ENCODE measurements at places on chromosomes 1 and 21. TPM values are rescaled to one million over a fixed set of nuclear protein-coding genes. Genes with fewer than 3 reads are reported as not detected.

FGR gene
- 3.0 TPM for total RNA-seq

TFF1 gene
- total RNA-seq = not detected

TNFRSF8 gene
- 0.14 TPM for total RNA-seq

NTMT2 gene
- not detected for total RNA-seq

GUCA2B gene
- total RNA-seq = not detected

APCS gene
- not detected for total RNA-seq

- no peaks in the 10 kb centered on the region for H3K27me3 ChIP-seq
- H3K4me1 ChIP-seq = no peaks in the 10 kb centered on the region
- no peak overlapping the region for H3K4me3 ChIP-seq
- no peaks in the 10 kb centered on the region for H3K36me3 ChIP-seq
These were observed 169.3 kb downstream of the ST6GALNAC5 start for GRCh38 chr1:77036560-77036959.

DNA sequence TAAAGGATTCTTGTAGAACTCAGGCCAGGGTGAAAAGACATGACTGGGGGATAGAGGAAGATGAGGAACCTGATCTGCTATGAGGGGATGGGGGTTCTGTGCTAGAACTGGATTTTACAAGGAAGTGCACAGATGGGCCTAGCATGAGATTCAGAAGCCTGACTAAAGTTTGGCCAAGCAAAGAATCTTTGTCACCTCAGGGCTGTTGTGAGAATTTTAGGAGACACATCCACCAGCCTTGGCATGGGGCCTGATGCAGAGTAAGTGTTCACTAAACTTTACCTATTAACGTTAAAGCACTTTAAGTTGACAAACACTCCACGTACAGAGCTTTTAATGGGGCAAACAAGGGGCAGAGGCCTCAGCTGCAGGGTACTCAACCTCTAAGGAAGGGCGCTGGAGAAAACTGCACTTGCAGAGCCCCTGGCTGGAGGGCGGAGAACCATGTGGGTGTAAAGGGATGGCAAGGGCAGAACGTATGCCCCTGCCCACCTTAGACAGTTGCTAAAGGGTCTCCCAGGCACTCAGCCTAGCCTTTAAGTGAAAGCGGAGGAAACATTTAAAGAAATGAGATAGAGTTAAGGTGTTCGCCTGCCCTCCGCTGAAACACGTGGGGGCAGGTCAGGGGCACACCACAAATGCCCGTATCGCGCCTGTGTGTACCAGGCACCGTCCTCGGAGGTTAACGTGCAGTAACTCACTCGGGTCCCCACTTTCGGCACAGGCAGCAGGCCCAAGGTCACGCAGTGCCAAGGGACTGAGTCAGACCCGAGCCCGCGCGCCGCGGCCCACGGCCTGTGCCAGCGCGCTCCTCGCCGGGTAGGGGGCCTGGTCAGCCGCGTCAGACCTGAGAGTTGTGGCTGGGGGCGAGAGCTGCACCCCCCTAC lies 990 bp upstream of the MRPS6 start:
- H3K27me3 ChIP-seq = no peaks in the 10 kb centered on the region
- DNase-seq = peak; percentile 8
- peak overlapping the region; percentile 35 for H3K4me3 ChIP-seq
- H3K4me1 ChIP-seq = peaks cover 31% of the 10 kb centered on the region
- H3K27ac ChIP-seq = no peak overlapping the region

DNA sequence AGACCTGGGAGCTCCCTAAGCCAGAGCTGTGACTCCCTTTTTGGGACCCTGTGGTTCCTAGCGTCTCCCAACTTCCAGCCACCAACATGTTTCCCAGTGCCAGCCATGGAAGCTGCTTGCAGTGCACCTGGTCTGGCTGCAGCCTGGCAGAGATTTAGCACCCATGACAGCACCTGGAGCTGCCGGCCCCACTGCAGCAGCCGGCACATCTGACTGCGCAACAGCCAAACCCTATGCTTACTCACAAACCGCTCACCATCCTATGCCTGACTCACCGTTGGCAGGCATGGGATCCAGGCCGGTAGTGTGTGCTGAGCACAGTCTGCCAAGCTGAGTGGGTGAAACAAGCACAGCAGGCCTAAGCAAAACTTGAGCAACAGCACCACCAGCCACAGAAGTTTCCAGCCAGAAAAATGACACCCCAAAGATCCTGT lies 435.9 kb upstream of the PRMT6 start:
- DNase-seq = no peak
- H3K36me3 ChIP-seq = no peaks in the 10 kb centered on the region
- H3K4me1 ChIP-seq = no peaks in the 10 kb centered on the region
- H3K4me3 ChIP-seq = no peak overlapping the region
- H3K27me3 ChIP-seq = no peaks in the 10 kb centered on the region
- no peak overlapping the region for H3K27ac ChIP-seq

GRCh38 chr1:164930241-164930640 lies 371.3 kb downstream of the PBX1 start:
- no peaks in the 10 kb centered on the region for H3K27me3 ChIP-seq
- no peak overlapping the region for H3K4me3 ChIP-seq
- H3K4me1 ChIP-seq = no peaks in the 10 kb centered on the region
- DNase-seq = no peak

DNA sequence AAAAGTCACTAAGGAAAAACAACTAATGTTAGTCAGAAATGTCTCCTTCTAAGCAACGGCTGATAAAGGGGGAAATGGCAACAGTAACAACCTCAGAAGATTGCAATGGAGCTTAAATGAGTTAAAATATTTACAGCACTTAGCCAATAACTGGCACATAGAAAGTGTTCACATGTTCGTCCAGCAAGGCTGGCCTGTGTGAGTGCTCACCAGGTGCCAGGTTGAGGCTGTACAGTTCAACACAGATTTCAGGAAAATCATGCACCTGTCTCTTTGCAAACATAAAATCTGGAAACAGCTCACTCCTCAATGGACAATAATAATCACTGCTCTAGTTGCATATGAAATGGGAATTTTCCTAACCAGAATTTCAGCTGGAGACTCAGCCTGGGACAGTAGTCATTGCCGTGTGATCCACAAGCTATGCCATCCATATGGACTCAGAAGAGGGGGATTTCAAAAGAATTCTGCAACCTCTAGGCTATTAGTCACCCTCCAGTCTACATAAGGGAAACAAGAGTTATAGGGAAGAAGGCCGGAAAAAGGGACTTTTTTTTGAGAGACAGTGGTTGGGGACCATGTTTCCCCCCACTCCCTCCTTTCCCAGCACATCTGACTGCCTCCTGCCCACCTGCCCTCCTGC lies 68.6 kb downstream of the SYDE2 start:
- no peak for DNase-seq
- no peaks in the 10 kb centered on the region for H3K27me3 ChIP-seq
- H3K4me3 ChIP-seq = no peak overlapping the region
- no peaks in the 10 kb centered on the region for H3K36me3 ChIP-seq
- H3K27ac ChIP-seq = no peak overlapping the region
- H3K4me1 ChIP-seq = no peaks in the 10 kb centered on the region

- H3K4me1 ChIP-seq = no peaks in the 10 kb centered on the region
- no peak for DNase-seq
- peaks cover 12% of the 10 kb centered on the region for H3K27me3 ChIP-seq
- H3K27ac ChIP-seq = no peak overlapping the region
- H3K36me3 ChIP-seq = no peaks in the 10 kb centered on the region
- H3K4me3 ChIP-seq = no peak overlapping the region
These were observed 79.6 kb upstream of the CTTNBP2NL start for GRCh38 chr1:112316254-112316913.

DNA sequence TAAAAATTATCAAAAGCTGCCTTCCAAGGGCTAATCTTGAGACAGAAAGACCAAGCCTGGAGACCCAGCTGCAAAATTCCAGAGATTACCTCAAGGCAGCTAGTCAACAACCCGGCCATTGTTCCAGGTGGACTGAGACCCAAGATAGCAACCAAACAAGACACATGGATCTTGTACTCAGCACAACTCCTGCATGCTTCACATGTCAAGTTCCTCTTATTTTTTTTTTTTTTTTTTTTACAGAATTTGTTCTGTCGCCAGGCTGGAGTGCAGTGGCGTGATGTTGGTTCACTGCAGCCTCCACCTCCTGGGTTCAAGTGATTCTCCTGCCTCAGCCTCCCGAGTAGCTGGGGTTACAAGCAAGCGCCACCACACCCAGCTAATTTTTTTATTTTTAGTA lies 40.1 kb downstream of the CD2 start:
- no peaks in the 10 kb centered on the region for H3K36me3 ChIP-seq
- no peak for DNase-seq
- no peak overlapping the region for H3K4me3 ChIP-seq
- H3K4me1 ChIP-seq = peaks cover 47% of the 10 kb centered on the region
- no peak overlapping the region for H3K27ac ChIP-seq

- H3K4me1 ChIP-seq = peaks cover 36% of the 10 kb centered on the region
- no peak for DNase-seq
- no peaks in the 10 kb centered on the region for H3K27me3 ChIP-seq
- no peak overlapping the region for H3K4me3 ChIP-seq
- H3K27ac ChIP-seq = no peak overlapping the region
These were observed 16.4 kb downstream of the PLEKHM2 start for GRCh38 chr1:15700508-15700907.

- H3K36me3 ChIP-seq = no peaks in the 10 kb centered on the region
- DNase-seq = no peak
- peaks cover 36% of the 10 kb centered on the region for H3K27me3 ChIP-seq
- H3K4me3 ChIP-seq = no peak overlapping the region
- H3K4me1 ChIP-seq = no peaks in the 10 kb centered on the region
These were observed 11.3 kb upstream of the ADORA1 start for GRCh38 chr1:203116091-203116820.

- peak overlapping the region; percentile 88 for H3K27ac ChIP-seq
- peaks cover 50% of the 10 kb centered on the region for H3K4me1 ChIP-seq
- H3K27me3 ChIP-seq = no peaks in the 10 kb centered on the region
- peak overlapping the region; percentile 74 for H3K4me3 ChIP-seq
These were observed 1.9 kb downstream of the LY9 start for GRCh38 chr1:160797861-160798273.

DNA sequence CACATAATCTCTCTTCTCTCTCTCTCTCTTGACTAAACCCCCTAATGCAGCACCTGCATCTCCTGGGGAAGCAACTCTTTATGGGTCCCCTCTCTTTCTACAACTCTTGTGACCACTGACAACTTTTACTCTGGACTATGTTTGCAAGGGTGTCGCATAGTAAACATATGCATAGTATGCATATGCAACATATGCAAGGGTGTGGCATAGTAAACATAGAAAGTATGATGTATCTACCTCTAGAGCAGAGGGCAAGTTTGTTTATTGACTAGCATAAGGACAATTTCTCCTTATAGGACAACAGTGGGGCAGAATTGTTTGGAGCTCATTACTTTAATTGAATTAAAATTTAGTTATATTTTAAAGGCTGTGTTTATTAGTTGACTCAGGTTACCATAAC lies 462.5 kb downstream of the AMY1C start:
- no peaks in the 10 kb centered on the region for H3K36me3 ChIP-seq
- no peaks in the 10 kb centered on the region for H3K4me1 ChIP-seq
- no peak for DNase-seq
- H3K4me3 ChIP-seq = no peak overlapping the region

GRCh38 chr21:31305888-31306287 lies 38.2 kb downstream of the TIAM1 start:
- DNase-seq = no peak
- H3K4me3 ChIP-seq = no peak overlapping the region
- no peak overlapping the region for H3K27ac ChIP-seq
- no peaks in the 10 kb centered on the region for H3K36me3 ChIP-seq
- H3K27me3 ChIP-seq = no peaks in the 10 kb centered on the region
- no peaks in the 10 kb centered on the region for H3K4me1 ChIP-seq

GRCh38 chr1:81760477-81761097 lies 40.1 kb upstream of the ADGRL2 start:
- no peak overlapping the region for H3K27ac ChIP-seq
- no peak overlapping the region for H3K4me3 ChIP-seq
- no peak for DNase-seq
- no peaks in the 10 kb centered on the region for H3K4me1 ChIP-seq

DNA sequence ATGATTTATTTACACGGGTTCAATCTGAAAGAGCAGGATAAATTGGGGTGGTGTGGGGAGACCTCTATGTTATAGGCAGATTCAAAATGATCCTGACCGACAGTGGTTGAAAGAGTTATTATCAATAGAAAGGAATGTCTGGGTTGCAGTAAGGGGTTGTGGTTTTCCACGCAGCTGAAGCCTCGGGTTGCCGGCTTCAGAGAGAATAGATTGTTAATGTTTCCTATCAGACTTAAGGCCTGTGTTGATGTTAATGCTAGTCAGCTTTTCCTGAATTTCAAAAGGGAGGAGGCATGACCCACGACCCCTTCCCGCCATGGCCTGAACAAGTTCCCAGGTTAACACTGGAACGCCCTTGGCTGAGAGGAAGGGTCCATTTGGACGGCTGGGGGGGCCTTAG lies 2.2 kb upstream of the UBE2J2 start:
- H3K27ac ChIP-seq = no peak overlapping the region
- no peak for DNase-seq
- peaks cover 7% of the 10 kb centered on the region for H3K36me3 ChIP-seq
- no peaks in the 10 kb centered on the region for H3K27me3 ChIP-seq

GRCh38 chr1:53616927-53617326 lies 122.0 kb downstream of the GLIS1 start:
- H3K27me3 ChIP-seq = no peaks in the 10 kb centered on the region
- H3K36me3 ChIP-seq = no peaks in the 10 kb centered on the region
- no peak overlapping the region for H3K4me3 ChIP-seq
- no peak for DNase-seq
- no peak overlapping the region for H3K27ac ChIP-seq

DNA sequence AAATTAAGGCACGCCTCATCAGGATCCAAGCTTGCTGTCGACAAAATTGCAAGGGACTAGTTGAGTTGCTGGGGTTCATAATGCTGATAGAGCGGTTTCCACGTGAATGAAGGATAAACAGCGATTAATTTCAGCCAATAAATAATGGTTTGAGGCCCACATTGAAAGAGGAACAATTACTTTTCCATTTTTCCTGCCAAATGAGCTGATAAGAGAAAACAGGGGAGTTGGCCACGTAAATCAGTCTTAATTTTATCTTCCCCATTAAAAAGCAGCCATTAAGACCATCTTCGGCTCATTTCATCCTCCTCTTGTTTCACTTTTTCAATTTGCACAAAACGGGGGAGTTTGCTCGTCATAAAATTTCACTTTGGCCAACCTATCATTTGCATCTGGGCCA lies 235.5 kb upstream of the RRP15 start:
- H3K36me3 ChIP-seq = no peaks in the 10 kb centered on the region
- no peak overlapping the region for H3K27ac ChIP-seq
- DNase-seq = no peak
- no peaks in the 10 kb centered on the region for H3K27me3 ChIP-seq
- no peak overlapping the region for H3K4me3 ChIP-seq

- no peak overlapping the region for H3K4me3 ChIP-seq
- no peaks in the 10 kb centered on the region for H3K4me1 ChIP-seq
- H3K36me3 ChIP-seq = no peaks in the 10 kb centered on the region
- no peak overlapping the region for H3K27ac ChIP-seq
These were observed 56.7 kb upstream of the GUCA2B start for GRCh38 chr1:42096554-42096953.

- H3K4me1 ChIP-seq = no peaks in the 10 kb centered on the region
- H3K27me3 ChIP-seq = no peaks in the 10 kb centered on the region
- no peak for DNase-seq
- H3K36me3 ChIP-seq = no peaks in the 10 kb centered on the region
- no peak overlapping the region for H3K27ac ChIP-seq
These were observed 151.4 kb upstream of the ZRANB2 start for GRCh38 chr1:71232166-71232763.

All from CD4-positive, alpha-beta T cell (primary cell).